Dermis lymphatic vessel endothelial cell (primary cell): ENCODE measurements at places on chromosomes 4 and X. TPM values are rescaled to one million over a fixed set of nuclear protein-coding genes. Genes with fewer than 3 reads are reported as not detected.

The IGBP1 gene
- 86.5 and 118 TPM in 2 replicates for total RNA-seq

The ERAS gene
- not detected in 2 replicates for total RNA-seq

The ALAS2 gene
- total RNA-seq, result not detected in 2 replicates

The PSAPL1 gene
- not detected in 2 replicates for total RNA-seq

The ATP8A1 gene
- 43.5 and 51.8 TPM in 2 replicates for total RNA-seq

The CT83 gene
- not detected in 2 replicates for total RNA-seq

The RAB9B gene
- total RNA-seq, result 0.87 and 1.5 TPM in 2 replicates

The TMEM150C gene
- 8.3 and 11.2 TPM in 2 replicates for total RNA-seq

The ZNF732 gene
- 0.22 and 0.60 TPM in 2 replicates for total RNA-seq

The CXCL5 gene
- 0.09 and 0.11 TPM in 2 replicates for total RNA-seq

The DCAF12L2 gene
- total RNA-seq, result not detected in 2 replicates

The POLN gene
- 2.0 and 2.2 TPM in 2 replicates for total RNA-seq

The COQ2 gene
- 17.1 and 20.3 TPM in 2 replicates for total RNA-seq

The PNMA3 gene
- total RNA-seq, result not detected in 2 replicates

The HSD17B13 gene
- total RNA-seq, result under 0.01 and 0.09 TPM in 2 replicates

The HEPH gene
- total RNA-seq, result 2.5 and 11.6 TPM in 2 replicates

The NBDY gene
- 5.1 and 6.8 TPM in 2 replicates for total RNA-seq

The BANK1 gene
- total RNA-seq, result 0.09 TPM in 1 of 2 replicates, not detected in the other

The CNOT6L gene
- 47.7 and 56.8 TPM in 2 replicates for total RNA-seq

The NXF2 gene
- total RNA-seq, result not detected in 2 replicates

The NAP1L3 gene
- total RNA-seq, result 0.76 and 2.1 TPM in 2 replicates
